ENCODE measurements at places on chromosomes 7 and 10.

- DNase-seq = no peak
Observed at GRCh38 chr7:71323726-71324125, 191.8 kb downstream of the GALNT17 start.

GRCh38 chr10:116857156-116857555, 7.9 kb downstream of the ENO4 start:
- DNase-seq = no peak

DNA sequence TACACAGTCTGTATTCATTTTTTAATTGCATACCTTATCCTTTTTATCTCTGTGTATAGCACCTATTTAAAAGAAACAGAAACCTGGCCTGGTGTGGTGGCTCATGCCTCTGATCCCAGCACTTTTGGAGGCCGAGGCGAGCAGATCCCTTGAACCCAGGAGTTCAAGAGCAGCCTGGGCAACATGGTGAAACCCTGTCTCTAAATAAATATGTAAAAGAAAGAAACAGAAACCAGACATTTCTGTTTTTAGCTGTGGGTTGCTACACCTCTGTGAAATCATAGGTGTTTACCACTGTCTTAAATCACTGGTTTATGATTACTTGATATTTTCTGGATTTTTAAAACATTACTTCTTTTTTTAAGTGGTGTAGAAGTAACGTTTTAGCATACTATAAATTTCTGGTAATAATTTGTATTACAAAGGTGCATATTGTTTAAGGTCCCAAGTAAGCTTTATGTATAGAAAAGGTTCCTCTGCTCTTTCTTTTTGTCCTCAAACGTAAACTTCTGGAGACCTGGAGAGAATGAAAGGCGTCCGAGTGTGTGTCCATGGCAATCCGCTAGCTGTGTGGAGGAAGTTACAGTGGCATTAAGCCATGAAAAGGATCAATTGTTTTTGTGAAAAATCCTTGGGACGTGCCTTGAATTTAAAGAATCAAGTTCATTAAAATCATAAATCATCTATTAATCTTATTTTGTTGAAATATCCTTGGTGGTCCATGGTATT, 41.1 kb downstream of the PTPRZ1 start:
- DNase-seq = no peak

DNA sequence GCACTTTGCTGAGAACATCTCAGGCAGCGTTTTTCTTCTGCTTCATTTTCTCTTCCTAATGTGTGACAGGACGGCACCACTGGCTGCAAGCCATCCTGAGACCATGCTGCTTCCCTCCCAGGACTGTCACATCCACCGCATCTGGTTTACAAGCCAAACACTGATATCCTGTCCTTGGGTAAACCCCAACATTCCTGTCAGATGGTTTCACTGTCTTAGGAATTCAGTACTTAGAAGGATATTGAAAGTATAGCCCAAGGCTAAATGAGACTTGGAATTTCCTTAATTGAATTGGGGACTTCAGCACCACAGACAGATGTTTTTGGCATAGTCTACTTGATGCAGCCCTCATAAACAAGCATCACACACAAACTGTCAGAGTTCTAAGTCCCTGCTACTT, 74.2 kb upstream of the PLXNA4 start:
- no peak for DNase-seq

DNA sequence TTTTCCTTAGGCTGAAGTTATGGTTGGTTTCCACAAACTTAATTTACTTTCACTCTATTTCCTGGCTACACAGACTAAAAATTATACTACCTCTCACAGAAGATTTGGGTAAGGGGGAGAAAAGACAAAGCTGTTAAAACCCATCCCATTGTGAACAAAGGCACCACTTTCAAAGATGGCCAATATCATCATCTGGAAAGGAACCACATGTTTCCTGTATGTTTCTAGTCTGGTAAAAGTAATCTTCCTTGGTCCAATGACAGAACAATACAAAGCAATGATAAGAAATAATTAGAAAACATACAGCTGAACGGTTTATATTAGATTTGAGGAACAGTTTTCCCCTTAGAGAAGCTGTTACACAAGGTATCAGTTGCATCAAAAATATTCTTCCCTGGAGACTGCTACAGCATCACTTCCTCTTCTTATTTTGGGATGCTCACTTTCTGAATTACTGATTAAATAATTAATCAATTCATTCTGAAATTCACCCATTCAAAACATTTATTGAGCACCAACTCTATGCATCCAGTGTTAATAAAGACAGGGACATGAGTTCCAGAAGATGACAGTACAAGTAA, 8.5 kb upstream of the SFR1 start:
- DNase-seq = no peak

Data from stimulated activated CD8-positive, alpha-beta memory T cell treated with anti-CD3 and anti-CD28 coated beads, Interleukin-15, amount 100 ng/mL, for 4 hours (primary cell).